ENCODE measurements at places on chromosomes 3 and 15.

- no peak for DNase-seq
These were observed 58.6 kb downstream of the SPSB4 start for GRCh38 chr3:141109751-141110150.

DNA sequence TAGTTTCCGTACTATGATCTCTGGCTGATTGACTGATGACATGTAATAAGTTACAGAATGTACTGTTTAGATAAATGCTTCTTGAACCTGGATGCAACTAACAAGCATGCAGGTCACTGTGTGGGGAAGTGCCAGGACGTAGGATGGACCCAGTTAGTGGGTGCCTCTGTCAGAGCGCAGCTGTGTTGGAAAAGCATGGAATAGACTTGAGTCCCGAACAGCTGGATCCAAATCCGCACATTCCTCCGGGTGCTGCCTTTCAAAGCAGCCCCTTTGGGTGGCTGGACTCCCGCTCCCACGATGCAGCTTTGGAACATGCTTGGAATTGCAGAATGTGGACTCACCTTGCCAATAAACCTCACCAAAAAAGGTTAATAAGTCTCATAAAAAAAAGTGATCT is 35.5 kb upstream of the ALDH1A3 start:
- no peak for DNase-seq

GRCh38 chr3:71584394-71585011 is 975 bp upstream of the FOXP1 start:
- peak; percentile 12 for DNase-seq

GRCh38 chr3:119636249-119636648 is 24.1 kb downstream of the POPDC2 start:
- DNase-seq: no peak

GRCh38 chr15:68791431-68792283 is 29.0 kb downstream of the ANP32A start:
- DNase-seq: peak; percentile 11

DNA sequence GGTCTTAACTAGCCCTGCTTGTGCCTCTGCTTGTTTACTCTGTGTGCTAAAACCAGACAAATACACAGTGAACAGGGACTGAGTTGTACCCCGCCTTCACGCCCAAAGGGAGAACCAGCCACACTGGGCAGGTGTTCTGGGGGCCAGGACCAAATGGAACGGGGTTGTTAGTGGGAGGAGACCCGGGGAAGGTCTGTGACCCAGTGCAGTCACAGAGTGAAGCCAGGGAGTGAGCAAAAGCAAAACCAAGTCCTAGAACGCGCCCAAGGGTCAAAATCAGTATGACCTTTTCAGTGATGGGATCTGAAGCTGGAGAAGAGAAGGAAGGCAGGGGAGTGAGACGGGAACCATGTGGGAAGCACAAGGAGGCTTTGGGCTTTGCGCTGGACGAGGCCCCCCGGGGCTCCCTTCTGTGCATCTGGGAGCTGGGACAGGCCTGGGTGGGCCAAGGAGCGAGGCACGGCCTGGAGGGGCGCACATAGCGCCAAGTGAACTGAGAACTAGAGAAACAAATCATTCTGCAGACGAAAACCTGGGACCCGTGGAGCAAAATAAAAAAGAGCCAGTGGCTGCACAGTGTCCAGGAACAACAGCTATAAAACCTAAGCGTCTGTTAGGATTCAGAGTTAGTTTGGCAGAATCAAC is 78.3 kb upstream of the ALDH1A3 start:
- DNase-seq: no peak

DNA sequence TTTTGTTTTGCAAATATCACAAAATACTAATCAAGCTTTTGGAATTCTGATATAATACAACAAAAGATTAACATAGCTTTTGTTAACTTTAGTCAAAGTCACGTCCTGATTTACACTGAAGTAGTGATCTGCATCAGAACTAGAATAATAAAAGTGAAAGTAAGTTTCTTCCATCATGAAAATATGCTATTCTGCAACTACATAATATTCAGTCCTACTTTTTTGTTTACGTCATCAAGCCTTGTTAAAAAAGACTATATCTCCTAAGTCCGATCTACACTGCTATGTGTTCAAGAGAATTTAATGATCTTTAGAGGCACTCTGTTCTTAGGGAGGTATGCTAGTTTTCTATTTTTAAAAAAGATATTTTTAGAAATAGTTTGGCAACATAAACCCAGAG is 330.1 kb downstream of the ARPP21 start:
- no peak for DNase-seq

DNA sequence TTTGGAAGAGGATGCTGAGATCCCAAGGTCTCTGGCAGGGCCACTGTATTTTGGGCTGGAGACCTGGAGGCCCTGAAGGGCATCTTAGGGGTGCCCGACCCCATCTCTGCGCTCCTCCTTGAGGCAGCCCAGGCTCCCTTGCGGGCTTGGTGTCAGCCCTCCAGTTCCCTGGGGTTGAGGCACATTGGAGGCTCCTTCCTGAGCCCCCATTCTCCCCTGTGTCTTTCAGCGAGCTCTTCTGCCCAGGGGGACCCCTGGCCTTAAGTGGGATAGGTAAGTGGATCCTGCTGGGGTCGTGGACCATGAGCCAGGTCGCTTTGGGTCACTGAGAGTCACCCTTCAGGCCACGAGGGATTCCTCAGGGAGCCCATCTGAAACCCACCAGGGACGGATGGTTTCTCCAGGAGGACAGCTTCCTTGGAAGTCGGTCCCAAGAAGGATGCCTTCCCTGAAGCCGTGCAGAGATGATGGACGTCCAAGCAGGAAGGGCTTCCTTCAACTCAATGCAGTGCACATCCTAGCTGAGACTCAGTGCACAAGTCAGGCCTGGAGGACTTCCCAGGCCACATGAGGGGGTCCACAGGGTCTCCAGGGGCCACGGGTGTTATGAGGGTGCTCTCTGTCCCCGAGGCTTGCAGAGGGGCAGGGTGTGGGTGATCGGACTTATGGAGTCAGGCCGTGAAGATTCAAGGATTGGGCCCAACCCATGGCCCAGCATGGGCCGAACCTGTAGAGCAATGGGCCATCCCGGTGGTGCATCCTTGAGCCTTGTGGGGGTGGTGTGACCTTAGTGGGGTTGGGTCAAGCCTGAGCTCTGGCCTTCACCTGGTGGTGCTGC is 224.3 kb downstream of the SNRPN start:
- DNase-seq: no peak

GRCh38 chr15:73368301-73369136 is at the start of gene HCN4:
Gene HCN4, minus strand, starts transcription at chr15:73368958. Its CDS starts 688 bp downstream, at chr15:73368270.
- no peak for DNase-seq

DNA sequence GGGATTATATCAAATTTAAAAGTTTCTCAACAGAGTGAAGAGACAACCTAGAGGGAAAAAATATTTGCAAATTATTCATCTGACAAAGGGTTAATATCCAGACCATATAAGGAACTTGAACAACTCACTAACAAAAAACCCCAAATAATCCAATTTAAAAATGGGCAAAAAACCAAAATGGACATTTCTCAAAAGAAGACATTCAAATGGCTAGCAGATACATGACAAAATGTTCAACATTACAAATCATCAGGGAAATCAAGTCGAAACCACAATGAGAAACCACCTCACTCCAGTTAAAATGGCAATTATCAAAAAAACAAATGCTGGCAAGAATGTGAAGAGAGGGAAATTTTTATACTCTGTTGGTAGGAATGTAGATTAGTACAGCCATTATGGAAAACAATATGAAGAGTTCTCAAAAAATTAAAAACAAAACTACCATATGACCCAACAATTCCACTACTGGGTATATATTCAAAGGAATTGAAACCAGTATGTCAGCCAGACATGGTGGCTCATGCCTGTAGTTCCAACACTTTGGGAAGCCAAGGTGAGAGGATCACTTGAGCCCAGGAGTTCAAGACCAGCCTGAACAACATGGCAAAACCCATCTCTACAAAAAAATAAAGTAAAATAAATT is 88.5 kb downstream of the CSNK1G1 start:
- DNase-seq: no peak

- DNase-seq: no peak
These were observed 161.4 kb upstream of the NANOGP8 start for GRCh38 chr15:35246451-35246850.

DNA sequence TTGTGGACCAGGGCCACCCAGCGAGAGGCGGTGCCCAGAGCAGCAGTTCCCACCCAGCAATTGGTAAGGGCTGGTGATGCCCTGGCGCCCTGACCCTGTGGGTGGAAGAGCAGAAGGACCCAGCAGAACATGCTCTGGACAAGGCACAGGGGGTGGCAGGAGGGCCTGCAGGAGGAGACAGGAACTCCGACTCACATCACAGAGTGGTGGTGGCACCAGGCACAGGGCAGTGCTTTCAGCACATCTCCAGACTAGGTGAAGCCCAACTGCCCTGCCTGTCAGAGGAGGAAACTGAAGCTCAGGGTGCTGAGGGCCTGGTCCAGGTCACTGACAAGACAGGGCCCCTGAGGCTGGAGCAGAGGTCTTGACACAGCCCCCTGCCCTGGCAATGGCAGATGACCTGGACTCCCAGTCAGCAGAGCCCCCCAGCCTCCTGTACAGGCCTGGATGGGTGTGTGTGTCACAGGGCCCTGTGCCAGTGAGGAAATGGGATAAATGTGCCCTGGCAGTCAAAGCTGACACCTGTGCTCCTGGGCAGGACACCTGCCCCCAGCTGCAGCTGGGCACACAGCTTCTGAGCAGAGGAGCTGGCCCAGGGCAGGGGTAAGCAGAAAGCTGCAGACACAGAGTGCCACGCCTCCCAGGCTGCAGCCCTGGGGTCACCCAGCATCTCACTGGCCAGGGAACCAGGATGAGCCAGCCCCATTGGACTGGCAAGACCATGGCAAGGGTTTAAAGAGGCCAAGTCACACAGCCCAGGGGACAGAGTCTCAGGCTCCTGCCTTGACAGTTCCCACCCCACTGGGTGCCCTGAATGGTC is 11.4 kb downstream of the KLF15 start:
- DNase-seq: no peak

- no peak for DNase-seq
These were observed 401.8 kb downstream of the SHQ1 start for GRCh38 chr3:72446218-72447058.

- no peak for DNase-seq
These were observed 184.0 kb downstream of the IGSF11 start for GRCh38 chr3:118850687-118851086.

DNA sequence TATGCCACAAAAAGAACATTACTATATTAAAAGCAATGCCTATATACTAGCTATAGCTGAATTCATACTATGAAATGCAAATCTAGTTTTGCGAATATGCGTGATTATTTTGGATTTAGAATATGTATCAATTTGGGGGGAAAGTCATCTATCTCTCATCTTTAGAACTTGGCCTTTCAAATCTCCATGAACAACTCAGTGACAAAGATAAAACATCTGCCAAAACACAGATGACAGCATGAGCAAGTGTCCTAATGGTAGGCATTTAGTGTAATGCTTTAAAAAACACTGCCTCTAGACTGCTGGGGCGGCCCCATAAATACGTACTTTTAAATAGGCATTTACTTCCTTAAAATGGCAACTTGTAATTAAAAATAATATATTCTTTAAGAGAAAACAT is 2.7 kb downstream of the CD47 start:
- no peak for DNase-seq

- DNase-seq: no peak
These were observed 185.8 kb upstream of the TTC14 start for GRCh38 chr3:180416111-180416594.

GRCh38 chr15:95409626-95410310 is 920.7 kb upstream of the NR2F2 start:
- no peak for DNase-seq

All from stimulated activated CD4-positive, alpha-beta T cell treated with anti-CD3 and anti-CD28 coated beads, Interleukin-15, amount 100 ng/mL, for 1 hour (primary cell).